Panc1 (cell line): ENCODE measurements at places on chromosomes 11 and 22. TPM values are rescaled to one million over a fixed set of nuclear protein-coding genes. Genes with fewer than 3 reads are reported as not detected.
A peak's percentile ranks its signal among the peaks of the same experiment; 100 is the strongest.

DNA sequence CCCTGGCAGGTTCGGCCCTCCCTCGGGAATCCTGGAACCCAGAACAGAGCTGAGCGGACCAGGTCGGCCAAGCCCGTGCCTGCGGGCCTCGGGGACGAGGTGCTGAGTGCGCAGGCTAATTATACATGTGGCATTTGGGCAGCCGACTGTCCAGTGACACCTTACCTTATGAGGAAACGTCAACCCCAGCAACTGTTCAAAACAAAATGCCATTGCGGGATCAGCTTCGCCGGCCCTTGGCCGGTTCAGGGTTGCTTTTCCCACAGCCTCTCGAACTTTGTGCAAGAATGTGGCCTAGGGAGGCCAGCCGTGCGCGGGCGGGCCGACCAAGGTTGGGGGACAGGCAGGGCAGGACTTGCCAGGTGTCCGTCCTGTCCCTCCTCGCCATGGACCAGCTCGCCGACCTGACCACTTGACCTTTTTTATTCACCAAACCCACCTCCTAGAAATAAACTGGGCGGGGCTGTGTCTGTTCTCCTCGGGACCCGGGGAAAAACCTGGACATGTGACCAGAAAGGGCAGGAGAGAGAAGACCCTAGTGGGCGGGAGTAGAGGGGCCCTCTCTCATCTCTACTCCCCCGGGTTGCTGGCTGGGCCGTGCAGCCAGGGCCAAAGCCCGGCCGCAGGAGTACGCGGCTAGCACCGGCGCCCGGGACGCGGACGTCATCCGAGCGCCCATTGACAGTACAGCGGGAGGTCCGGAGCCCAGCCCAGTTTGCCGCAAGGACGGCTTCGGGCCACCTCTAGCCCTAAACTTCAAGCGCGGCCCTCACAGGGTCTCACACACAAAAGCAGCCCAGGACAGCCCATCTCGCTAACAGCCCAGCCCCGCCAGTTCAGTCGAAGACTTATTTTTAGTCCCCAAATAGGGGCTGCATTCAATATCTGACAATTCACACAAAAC, 134.3 kb upstream of the C11orf58 start:
- DNase-seq, result no peak
- H3K4me1 ChIP-seq, result peaks cover 13% of the 10 kb centered on the region
- H3K36me3 ChIP-seq, result no peaks in the 10 kb centered on the region
- peaks cover 42% of the 10 kb centered on the region for H3K27me3 ChIP-seq
- H3K4me3 ChIP-seq, result peak overlapping the region; percentile 43

- no peaks in the 10 kb centered on the region for H3K27me3 ChIP-seq
- H3K36me3 ChIP-seq, result peaks cover 11% of the 10 kb centered on the region
- no peak overlapping the region for H3K27ac ChIP-seq
- peak; percentile 10 for DNase-seq
Measured at GRCh38 chr22:29524442-29525191, 28.9 kb downstream of the THOC5 start.

DNA sequence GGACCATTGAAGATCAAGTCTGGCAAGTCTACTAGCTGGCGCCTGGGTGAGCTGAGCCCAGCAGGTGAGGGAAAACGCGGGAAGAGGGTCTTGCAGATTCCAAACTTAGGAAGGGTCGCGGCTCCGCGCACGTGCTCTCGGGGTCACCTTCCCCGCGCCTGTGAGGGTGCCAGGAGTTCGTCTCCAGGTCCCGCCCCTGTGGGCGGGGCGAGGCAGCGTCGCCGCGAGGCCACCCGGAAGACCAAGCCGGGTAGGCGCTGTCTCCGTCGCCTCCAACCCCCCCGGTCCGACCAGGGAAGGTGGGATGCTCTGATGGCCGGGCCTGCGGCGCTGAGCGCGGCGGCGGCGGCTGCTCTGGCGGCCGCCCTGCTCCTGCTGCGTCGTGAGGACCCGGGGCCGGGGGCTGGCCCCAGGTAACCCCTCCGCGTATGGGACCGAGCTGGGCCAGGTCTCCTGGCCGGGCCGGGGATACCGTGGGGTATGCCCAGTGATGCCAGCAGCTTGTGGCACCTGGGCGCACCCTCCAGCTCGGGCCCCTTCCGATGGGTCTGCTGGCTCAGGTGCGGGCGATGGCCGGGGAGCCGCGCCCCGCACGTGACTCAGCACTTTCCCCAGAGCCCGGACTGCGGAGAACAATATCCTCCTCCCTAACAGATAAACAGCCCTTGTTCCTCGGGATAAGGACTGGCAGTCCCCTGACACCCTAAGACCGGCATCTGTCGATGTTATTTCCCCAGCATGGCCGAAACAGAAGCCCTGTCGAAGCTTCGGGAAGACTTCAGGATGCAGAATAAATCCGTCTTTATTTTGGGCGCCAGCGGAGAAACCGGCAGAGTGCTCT, at the start of gene HTATIP2:
HTATIP2 (plus strand) TSS at position 215 of the 841 bp plus-strand sequence; CDS start at position 739, 524 bp downstream.
- no peaks in the 10 kb centered on the region for H3K27me3 ChIP-seq
- H3K4me3 ChIP-seq, result peak within 1 kb of the TSS; percentile 70
- no peaks in the 10 kb centered on the region for H3K36me3 ChIP-seq
- H3K4me1 ChIP-seq, result peaks cover 40% of the 10 kb centered on the region
- no peak for DNase-seq
- peak within 1 kb of the TSS; percentile 95 for H3K27ac ChIP-seq

GRCh38 chr11:107859459-107860239, 1.1 kb upstream of the SLC35F2 start:
- peak; percentile 32 for DNase-seq
- H3K27ac ChIP-seq, result peak overlapping the region; percentile 96
- peak overlapping the region; percentile 91 for H3K4me3 ChIP-seq

- H3K36me3 ChIP-seq, result no peaks in the 10 kb centered on the region
- H3K27ac ChIP-seq, result no peak overlapping the region
- H3K4me3 ChIP-seq, result no peak overlapping the region
- H3K27me3 ChIP-seq, result no peaks in the 10 kb centered on the region
- no peaks in the 10 kb centered on the region for H3K4me1 ChIP-seq
Measured at GRCh38 chr11:132298357-132298756, 927.9 kb downstream of the NTM start.

DNA sequence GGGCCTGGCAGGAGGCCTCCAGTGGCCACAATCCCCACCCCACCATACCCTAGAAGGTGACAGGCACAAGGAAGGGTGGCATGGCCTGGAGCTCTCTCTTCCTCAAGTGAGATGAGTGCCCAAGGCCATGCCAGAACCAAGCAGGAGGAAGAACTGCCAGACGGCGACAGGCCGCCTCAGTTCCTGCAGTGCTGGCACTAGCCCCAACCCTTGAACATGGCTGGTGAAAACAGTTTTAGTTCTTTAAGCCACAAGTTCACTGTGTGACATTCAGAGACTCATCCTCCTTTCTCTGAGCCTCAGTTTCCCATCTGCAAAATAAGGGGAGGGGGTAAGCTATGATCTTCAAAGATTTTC, 9.8 kb downstream of the CHRDL2 start:
- no peaks in the 10 kb centered on the region for H3K4me1 ChIP-seq
- H3K4me3 ChIP-seq, result no peak overlapping the region
- no peaks in the 10 kb centered on the region for H3K36me3 ChIP-seq
- no peak overlapping the region for H3K27ac ChIP-seq
- no peak for DNase-seq
- peaks cover 21% of the 10 kb centered on the region; the same call in 1 of the 2 replicates for H3K27me3 ChIP-seq

- H3K4me1 ChIP-seq, result peaks cover 2% of the 10 kb centered on the region; the same call in 1 of the 2 replicates
- no peaks in the 10 kb centered on the region for H3K27me3 ChIP-seq
- no peak overlapping the region for H3K4me3 ChIP-seq
- no peak for DNase-seq
- H3K36me3 ChIP-seq, result no peaks in the 10 kb centered on the region
Measured at GRCh38 chr11:340539-341512, 20.2 kb upstream of the IFITM3 start.

DNA sequence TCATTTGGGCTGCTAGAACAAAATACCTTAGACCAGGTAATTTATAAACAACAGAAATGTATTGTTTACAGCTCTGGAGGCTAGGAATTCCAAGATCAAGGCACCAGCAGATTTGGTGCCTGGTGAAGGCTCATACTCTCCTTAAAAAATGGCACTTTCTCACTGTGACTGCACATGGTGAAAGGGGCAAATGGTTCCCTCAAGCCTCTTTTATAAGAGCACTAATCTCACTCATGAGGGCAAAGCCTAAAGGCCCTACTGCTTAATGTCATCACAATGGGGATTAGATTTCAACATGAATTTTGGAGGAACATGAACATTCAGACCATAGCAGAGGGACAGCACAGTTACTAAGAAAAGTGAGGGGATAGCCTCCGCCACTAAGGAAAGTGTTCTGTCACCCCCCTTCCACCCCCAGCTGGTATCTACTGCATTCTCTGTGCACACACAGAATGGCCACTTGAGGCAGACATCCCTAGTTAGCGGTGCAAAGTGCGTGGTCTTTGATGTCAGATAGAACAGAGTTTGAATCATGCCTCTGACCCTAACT, 47.2 kb upstream of the CEP295 start:
- no peak for DNase-seq
- H3K27ac ChIP-seq, result no peak overlapping the region

DNA sequence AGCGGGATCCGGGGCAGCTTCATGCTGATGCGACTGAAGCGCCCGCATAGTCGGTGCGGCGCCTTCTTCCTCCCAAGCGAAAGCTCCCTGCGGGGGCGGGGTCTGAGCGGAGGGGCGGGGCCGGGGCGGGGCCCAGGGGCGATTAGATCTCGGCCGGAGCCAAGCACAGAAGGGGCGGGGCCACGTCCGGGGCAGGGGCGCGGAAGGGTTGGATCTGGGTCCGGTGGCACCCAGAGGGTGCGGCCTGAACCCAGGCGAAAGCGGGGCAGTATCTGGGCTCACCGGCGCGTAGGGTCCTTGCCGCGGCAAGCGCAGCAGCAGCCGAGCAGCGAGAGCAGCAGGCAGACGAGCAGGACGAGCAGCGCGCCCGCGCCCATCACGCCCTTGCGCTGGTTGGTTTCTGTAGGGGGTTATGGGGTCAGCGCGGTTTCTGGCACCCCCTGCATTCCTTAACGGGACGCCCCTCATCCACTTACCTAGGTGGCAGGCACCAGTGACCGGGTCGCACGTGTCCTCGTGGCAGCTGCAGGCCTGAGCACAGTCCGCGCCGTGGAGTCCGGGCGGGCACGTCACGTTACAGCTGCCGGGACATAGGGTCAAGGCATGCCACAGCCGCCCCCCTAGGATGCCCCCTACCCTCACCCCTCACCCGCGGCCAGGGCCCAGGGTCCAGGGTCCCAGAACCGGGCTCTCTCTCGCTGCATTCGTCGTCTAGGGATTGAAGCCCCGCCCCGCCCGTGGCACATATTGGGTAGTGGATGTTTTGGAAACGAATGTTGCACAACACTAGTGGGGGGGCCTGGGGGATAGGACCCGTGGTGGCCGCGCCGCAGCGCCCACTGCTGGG, 8.1 kb downstream of the SCARF2 start:
- H3K36me3 ChIP-seq, result no peaks in the 10 kb centered on the region
- H3K4me1 ChIP-seq, result no peaks in the 10 kb centered on the region
- H3K27me3 ChIP-seq, result no peaks in the 10 kb centered on the region
- no peak for DNase-seq

DNA sequence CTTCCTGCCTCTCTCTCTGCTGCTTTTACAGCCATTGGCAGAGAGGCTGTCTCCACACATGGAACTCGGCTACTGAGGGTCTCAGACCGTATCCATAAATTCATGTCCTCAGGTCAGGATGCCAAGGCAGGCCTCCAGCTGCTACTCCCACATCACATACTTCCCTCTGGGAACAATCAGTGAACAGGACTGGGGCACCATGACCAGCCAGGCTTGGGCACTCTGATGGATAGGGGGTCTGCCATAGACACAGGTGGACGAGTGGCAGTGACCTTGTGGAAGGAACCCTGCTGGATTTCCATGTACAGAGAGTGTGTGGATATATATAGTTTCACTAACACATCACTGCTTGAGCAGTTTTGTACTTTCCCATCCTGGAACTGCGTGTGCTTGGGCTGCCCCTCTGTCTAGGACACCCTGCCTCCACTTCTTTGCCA, 97.7 kb upstream of the PARVA start:
- no peaks in the 10 kb centered on the region for H3K36me3 ChIP-seq
- H3K4me1 ChIP-seq, result peaks cover 5% of the 10 kb centered on the region
- H3K27ac ChIP-seq, result no peak overlapping the region
- no peak overlapping the region for H3K4me3 ChIP-seq
- H3K27me3 ChIP-seq, result no peaks in the 10 kb centered on the region
- no peak for DNase-seq

The ATXN10 gene
- 184 TPM for total RNA-seq

The BRSK2 gene
- total RNA-seq, result 32.2 TPM

The F2 gene
- 0.64 TPM for total RNA-seq

The ETS1 gene
- 66.4 TPM for total RNA-seq
